Neural crest cell (in vitro differentiated cells): ENCODE measurements at places on chromosomes 13 and 19. TPM values are rescaled to one million over a fixed set of nuclear protein-coding genes. Genes with fewer than 3 reads are reported as not detected.
A peak's percentile ranks its signal among the peaks of the same experiment; 100 is the strongest.

DNA sequence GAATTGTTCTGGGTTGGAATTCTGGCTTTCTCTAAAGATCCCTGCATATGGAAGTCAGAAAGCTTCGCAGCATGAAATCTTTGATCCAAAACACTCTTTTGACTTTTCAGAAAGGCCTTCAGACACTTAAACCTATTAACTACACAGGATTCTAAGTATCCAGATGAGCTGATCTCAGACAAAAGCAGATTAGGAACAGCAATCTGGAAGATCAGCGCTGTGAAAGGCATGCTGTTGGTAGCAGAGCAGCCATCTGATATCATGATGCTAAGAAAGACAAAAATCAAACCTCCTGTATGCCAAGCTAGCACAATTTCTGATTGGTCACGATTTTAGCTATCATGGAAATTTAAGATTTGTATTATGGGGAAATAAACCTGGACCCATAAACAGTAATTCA is 589.9 kb downstream of the GPC5 start:
- H3K4me1 ChIP-seq, result no peaks in the 10 kb centered on the region
- H3K27ac ChIP-seq, result no peak overlapping the region
- no peak for DNase-seq

DNA sequence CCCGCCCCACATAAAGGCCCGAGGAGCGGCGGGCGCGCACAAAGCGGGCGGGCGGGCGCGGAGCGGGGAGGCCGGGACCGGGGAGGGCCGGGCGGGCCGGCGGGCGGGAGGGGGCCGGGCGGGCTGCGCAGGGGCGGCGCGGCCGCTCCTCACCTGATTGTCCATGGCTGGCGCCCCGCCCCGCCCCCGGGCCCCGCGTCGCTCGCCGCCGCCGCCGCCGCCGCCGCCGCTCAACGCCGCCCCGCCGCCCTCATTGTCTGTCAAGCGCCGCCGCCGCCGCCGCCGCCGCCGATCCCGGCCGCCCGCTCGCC is 200 bp downstream of the MLLT1 start:
- H3K27me3 ChIP-seq, result peaks cover 16% of the 10 kb centered on the region
- H3K4me1 ChIP-seq, result peaks cover 31% of the 10 kb centered on the region
- no peak overlapping the region for H3K4me3 ChIP-seq
- no peak overlapping the region for H3K27ac ChIP-seq

- H3K4me1 ChIP-seq, result peaks cover 37% of the 10 kb centered on the region
- H3K4me3 ChIP-seq, result peak overlapping the region; percentile 47
- H3K27ac ChIP-seq, result no peak overlapping the region
- H3K27me3 ChIP-seq, result peaks cover 6% of the 10 kb centered on the region
- no peak for DNase-seq
- peaks cover 18% of the 10 kb centered on the region for H3K36me3 ChIP-seq
These were observed 3.4 kb downstream of the URI1 start for GRCh38 chr19:29945433-29945832.

DNA sequence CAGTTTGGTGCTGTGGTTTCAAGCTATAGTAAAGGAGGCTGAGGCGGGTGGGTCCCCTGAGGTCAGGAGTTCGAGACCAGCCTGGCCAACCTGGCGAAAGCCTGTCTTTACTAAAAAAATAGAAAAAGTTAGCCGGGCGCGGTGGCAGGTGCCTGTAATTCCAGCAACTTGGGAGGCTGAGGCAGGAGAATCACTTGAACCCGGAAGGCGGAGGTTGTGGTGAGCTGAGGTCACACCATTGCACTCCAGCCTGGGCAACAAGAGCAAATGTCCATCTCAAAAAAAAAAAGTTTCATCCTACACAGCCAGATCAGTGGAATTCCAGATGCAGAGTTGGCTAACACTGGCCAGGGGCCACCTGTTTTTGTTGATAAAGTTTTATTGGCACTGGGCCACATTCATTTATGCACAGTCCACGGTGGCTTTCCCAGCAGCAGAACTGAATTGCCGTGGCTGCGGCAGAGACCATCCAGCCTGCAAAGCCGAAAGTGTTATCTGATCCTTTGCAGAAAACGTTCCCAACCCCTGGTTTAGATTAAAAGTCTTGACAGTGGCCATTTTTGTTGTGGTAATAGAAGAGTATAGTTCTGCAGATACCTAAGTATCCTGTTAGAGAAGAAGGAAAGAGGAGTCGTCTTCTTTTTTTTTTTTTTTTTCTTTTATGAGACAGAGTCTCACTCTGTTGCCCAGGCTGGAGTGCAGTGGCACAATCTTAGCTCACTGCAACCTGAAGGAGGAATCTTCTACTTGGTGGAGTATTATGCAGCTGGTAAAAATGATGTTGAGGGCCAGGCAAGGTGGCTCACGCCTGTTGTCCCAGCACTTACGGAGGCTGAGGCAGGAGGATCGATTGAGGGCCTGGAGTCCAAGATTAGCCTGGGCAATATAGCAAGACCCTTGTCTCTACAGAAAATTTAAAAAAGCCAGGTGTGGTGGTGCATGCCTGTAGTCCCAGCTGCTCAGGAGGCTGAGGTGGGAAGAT is 8.7 kb downstream of the NCLN start:
- no peak overlapping the region for H3K4me3 ChIP-seq
- no peaks in the 10 kb centered on the region for H3K27me3 ChIP-seq
- H3K4me1 ChIP-seq, result no peaks in the 10 kb centered on the region
- no peak overlapping the region for H3K27ac ChIP-seq

GRCh38 chr19:30221176-30221575 is 151.0 kb upstream of the ZNF536 start:
- no peaks in the 10 kb centered on the region for H3K36me3 ChIP-seq
- H3K27ac ChIP-seq, result no peak overlapping the region
- H3K4me3 ChIP-seq, result peak overlapping the region; percentile 6

DNA sequence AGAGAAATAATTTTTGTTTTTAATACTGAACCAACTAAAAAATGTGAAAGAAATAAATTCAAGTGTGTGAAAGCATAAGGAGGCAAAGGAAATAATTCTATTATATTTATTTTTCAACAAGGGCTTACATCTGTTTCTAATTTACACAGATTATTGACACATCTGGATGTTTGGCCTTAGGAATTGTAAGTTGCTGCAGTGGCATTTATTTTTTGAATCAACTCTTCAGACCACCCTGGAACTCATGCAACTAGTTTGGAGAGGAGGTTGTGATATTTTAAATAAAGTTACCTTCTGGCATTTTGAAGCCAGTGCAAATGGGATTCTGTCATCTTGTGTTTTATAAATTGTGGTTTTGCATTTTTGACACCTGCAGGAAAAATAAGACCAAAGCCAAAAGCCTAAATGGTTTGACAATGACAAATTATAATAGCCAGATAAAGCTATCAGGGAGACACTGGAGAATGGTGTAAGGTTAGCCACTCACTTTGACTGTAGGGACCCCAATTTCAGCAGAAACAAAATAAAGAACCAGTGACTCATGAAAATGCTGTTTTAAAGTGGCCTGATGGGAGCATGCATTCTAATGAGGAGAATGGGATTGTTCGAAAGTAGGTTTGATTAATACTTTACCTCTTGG is 192.9 kb downstream of the KLF5 start:
- no peaks in the 10 kb centered on the region for H3K36me3 ChIP-seq
- no peaks in the 10 kb centered on the region for H3K27me3 ChIP-seq
- no peaks in the 10 kb centered on the region for H3K4me1 ChIP-seq
- no peak overlapping the region for H3K27ac ChIP-seq
- no peak overlapping the region for H3K4me3 ChIP-seq
- DNase-seq, result no peak

DNA sequence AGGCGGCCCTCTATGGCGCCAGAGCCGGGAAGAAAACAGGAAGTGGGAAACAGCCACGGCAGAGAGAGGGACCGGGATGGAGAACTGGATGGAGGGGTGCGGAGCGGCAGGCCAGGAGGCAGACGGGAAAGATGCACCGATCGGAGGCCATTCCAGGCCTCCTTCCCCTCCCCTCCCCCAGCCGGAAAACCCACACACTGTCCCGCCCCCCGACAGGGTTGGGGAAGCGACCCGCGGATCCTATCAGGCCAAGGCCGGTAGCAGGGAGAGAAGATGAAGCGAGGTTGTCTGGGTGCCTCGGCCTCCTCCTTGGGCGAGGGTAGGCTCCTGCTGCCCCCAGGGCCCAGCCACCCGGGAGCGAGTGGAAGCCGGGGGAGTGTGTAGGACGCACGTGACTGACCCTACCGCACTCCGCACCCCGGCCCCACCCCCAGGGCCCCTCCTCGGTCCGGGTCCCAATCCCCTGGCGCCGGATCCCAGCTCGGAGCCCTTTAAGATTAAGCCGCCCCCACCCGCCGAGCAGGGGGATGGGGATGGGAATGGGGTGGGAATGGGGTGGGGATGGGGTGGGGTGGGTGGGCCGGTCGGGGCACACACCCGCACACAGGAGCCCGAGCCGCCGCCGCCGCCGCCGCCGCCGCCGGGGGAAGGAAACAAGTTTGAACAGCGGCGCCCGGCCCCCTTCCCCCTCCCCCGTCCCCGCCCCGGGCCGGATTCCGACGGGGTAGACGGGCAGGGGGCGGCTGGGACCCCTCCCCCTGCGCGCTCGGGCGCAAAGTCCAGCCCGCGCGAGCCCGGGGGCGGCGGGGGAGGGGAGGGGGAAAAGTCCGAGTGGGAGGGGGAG is 1.5 kb downstream of the ERF start:
- H3K27me3 ChIP-seq, result peaks cover 7% of the 10 kb centered on the region
- H3K4me3 ChIP-seq, result peak overlapping the region; percentile 98
- peaks cover 35% of the 10 kb centered on the region for H3K4me1 ChIP-seq
- peak overlapping the region; percentile 97 for H3K27ac ChIP-seq
- DNase-seq, result peak; percentile 65

GRCh38 chr13:19382111-19382510 is 179.2 kb downstream of the TPTE2 start:
- H3K27me3 ChIP-seq, result no peaks in the 10 kb centered on the region
- no peak overlapping the region for H3K27ac ChIP-seq

DNA sequence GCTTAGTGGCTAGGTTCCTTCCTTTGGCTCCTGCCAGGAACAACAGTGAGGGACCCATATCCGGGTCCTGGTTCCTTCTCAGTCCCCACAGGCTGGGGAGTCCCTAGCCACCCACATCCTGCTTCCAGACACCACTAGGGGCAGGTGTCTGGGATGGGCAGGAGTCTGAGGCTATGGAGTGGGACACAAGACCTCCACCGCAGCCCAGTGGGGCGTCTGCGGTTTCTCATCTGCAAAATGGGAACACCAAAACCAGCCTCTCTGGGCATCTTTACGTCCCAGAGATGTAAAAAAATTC is 879 bp upstream of the FCGBP start:
- no peak overlapping the region for H3K27ac ChIP-seq
- no peaks in the 10 kb centered on the region for H3K4me1 ChIP-seq
- no peak for DNase-seq
- H3K4me3 ChIP-seq, result no peak overlapping the region

DNA sequence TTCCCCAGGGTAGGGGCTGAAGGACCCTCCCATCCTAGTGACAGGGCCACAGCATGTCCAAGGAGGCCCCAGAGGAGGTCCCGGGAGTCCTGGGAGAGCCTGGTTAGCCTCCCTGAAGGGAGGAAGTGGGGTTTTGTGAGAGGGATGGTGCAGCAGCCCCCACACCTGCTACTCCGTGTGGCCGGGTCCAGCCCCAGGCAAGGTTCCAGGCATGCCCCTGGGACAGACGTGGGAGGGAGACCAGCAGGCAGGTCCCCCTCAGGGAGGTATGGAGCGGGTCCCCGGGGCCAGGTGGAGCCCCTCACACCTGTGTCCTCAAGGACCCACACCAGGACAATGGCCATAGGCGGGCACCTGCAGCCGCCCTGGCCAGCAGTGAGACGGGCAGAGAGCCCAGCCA is 1.9 kb upstream of the F7 start:
- DNase-seq, result no peak
- peaks cover 9% of the 10 kb centered on the region for H3K4me1 ChIP-seq
- H3K27ac ChIP-seq, result no peak overlapping the region
- no peaks in the 10 kb centered on the region for H3K36me3 ChIP-seq

- DNase-seq, result no peak
- no peaks in the 10 kb centered on the region for H3K36me3 ChIP-seq
- no peak overlapping the region for H3K4me3 ChIP-seq
- H3K4me1 ChIP-seq, result peaks cover 13% of the 10 kb centered on the region
These were observed 253.6 kb upstream of the DACH1 start for GRCh38 chr13:72120632-72121031.

The NRTN gene
- 4.4 and 4.8 TPM in 2 replicates for total RNA-seq

DNA sequence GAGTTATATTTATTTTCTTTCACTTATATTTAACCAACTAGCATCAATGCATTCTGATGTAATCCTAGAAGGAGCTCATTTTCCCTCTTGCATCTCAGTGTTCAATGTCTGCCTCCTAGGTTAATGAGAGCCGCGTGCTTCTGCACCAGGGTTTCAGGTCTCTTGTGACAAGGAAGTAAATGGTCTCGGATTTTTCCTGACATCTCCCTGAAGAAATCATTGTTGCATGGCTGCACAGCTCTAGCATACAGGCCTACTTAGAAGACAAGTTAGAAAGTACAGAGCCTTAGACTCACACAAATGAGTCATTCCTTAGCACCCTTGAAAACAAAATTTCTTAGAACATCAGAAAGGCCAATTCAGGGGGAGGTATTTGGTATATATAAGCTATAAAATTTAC is 57.2 kb upstream of the KLF12 start:
- no peaks in the 10 kb centered on the region for H3K27me3 ChIP-seq
- H3K4me3 ChIP-seq, result no peak overlapping the region
- no peaks in the 10 kb centered on the region for H3K36me3 ChIP-seq

The BRME1 gene
- total RNA-seq, result 15.0 and 15.1 TPM in 2 replicates

DNA sequence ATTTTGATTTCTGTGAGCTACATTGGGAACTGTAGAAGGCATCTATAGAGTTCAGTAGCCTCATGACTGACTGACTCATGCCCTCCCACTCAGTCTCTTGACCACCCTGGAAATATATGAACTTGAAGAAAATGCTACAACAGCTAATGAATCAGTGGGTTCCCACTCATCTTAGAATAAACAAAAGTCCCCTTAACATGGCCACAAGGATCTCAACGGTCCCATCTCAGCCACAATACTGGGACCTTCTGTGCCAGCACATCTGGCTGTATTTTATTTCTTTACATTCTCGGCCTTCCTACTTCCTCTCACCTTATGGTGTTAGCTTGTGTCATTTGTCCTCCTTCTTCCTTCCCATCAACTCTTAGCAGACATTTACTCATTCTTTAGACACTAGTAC is 619.8 kb downstream of the DCT start:
- no peaks in the 10 kb centered on the region for H3K4me1 ChIP-seq
- no peaks in the 10 kb centered on the region for H3K27me3 ChIP-seq
- no peak for DNase-seq
- no peak overlapping the region for H3K27ac ChIP-seq
- H3K36me3 ChIP-seq, result no peaks in the 10 kb centered on the region
- no peak overlapping the region for H3K4me3 ChIP-seq
